ENCODE measurements at places on chromosomes 2 and 18.

DNA sequence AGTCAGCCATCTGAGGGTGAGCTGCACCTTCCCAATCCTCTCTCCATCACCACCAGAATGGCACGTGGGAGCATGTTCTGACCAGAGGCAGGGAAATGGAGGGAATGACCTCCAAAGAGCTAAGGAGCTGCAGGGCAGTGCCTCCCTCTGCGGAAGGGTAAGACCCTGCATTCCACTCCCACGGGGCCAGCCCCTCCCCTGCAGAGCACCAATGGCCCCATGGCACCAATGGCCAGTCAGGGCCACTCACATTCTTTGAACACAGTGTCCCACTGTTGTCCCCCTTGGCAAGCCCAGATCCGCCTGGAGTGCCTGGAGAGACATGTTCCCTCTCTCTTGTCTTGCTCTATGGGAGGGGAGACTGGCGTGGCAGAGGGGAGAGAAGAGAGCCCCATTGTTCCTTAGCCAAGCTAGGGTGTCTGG is 164.4 kb downstream of the TNS1 start:
- no peak for DNase-seq

GRCh38 chr2:212237350-212238095 is 301.1 kb downstream of the ERBB4 start:
- no peak for DNase-seq

DNA sequence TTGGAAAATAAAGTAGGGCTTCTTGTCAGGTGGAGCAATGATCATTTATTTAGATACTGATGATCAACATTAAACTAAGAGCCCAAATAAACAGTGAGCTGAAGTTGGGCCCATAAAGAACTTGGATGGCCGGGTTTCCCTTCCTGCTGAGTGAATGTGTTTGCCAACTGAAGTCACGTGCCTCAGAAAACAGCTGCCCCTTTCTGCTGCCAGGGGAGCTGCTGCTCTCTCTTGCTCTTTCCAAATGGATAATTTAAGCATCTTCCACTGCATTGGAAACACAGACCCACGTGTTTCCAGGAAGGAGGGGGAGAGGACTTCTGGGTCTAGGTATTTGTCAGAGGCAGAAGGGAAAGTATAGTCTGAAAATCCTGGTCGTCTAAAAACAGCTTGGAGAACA is 22.9 kb upstream of the NCKAP5 start:
- no peak for DNase-seq

- DNase-seq = no peak
Observed at GRCh38 chr2:213281156-213281555, 3.1 kb upstream of the SPAG16 start.

DNA sequence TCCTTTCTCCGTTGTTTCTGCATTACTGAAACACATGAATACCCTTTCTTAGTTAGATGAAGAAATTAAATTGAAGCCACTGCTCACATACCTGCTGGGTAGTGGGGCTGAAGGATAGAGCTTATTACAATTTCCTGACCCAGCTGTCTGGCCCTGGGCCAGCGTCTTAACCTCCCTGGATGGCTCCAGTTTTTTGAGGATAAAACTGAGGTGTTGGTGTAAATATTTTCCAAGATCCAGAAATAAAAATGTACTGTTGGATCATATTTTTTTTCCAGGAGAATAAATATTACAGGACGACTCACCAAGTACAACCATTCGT is 3.5 kb downstream of the RNF144A start:
- DNase-seq = no peak

DNA sequence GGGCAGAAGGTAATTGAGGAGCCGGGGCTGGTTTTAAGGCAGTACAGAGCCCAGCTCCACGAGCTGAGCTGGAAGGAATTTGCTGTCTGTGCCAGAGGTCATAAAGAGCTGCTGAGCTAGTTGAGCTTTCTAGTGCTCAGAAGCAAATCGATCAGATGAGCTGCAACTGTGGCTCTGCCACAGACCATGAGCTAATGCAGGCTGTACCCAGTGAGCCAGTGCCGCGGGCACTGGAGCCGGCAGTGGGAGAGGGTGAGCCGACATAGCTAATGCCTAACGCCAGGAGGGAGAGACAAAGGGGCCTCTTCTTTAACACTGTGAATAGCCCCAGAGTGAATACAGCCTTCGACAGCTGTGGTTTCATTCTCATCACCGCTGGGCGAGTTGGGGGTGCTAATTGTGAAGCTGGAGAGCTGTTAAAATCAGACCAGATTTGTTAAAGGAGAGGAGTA is 410.1 kb upstream of the TCF4 start:
- DNase-seq = no peak

- DNase-seq = no peak
Observed at GRCh38 chr18:56999823-57000222, 147.1 kb upstream of the BOD1L2 start.

- no peak for DNase-seq
Observed at GRCh38 chr2:60934165-60934722, 52.9 kb downstream of the REL start.

DNA sequence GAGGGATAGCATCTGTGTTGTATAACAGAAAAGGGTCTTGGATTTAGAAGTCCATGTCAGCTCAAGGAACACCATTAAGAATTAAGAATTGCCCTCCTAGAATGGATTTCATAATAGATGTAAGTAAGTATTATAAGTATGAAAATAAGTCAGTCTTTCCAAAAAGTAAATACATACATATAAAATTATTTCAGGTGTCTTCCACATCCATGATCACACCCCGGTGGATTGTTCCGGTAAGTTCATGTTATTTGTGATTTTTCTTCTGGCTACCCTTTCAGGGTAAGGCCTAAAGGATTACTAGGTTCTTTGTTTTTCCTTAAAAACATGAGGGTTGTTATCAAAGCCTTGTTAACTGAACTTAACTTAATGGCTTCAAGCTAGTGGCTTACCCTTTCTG is 55.9 kb downstream of the TMEM185B start:
- no peak for DNase-seq

GRCh38 chr2:60745761-60746160 is 10.3 kb upstream of the PAPOLG start:
- DNase-seq = peak; percentile 29

GRCh38 chr18:6835345-6835744 is 105.8 kb downstream of the ARHGAP28 start:
- no peak for DNase-seq

GRCh38 chr18:69948256-69948655 is 583 bp upstream of the CD226 start:
- no peak for DNase-seq

DNA sequence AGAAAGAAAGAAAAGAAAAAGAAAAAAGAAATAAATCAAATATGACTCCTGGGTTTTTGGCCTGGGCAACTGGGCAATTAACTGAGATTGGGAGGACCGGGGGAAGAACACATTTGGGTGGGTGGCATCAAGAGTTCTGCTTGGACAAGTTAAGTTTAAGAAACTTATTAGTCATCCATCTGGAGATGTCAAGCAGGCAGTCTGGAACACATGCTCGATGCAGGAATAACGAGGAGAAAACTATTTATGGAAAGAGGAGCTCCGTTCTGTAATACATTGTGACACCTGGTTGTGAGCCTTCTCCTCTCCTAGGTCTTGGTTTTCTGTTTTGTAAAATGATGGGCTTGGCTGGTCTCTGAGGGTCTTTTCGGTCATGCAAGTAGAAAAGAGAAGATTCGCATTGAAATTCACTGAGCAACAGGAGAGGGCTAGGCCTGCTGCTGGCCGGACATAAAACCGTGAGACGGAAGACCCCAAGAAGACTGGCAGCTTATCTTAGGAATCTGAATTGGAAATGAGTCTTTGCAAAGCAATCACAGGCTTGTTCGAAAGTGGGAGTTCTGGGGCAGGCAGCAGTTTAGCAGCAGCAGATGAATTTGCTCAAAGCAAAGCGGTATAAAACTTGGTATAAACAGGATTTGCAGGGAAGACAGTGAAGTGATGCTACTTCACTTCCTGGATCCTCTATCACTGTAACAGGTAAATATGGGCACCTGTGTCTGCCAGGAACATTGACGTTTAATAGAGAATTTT is 51.4 kb downstream of the E2F6 start:
- no peak for DNase-seq

GRCh38 chr2:218260742-218261422 is at the start of gene GPBAR1:
Gene GPBAR1, plus strand, starts transcription at chr2:218261015. Its CDS starts 1,710 bp downstream, at chr2:218262725.
- peak; percentile 21 for DNase-seq

- DNase-seq = no peak
Observed at GRCh38 chr2:16091576-16092282, 151.4 kb downstream of the MYCN start.

DNA sequence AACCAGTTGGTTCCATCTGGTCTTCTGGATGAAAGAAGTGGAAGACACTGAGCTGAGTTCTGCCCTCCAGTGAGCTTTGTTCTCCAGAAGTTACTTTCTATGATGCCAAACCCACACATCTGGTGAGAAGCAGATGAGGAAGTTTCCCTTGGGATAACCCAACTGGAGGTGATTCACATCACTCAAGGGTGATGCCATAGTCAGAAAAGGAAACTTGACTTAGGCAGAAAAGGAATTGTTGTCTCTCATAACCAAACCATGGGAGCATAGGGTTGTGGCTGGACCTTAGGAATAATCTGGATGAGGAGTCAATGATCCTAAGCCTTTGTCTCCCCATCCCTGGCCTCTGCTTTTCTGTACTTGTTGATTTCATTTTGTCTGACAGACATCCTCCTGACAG is 43.7 kb downstream of the CDC42EP3 start:
- DNase-seq = no peak

- DNase-seq = no peak
Observed at GRCh38 chr18:23270986-23271680, 135.8 kb downstream of the CABLES1 start.

GRCh38 chr2:216881411-216881810 is 21.5 kb upstream of the TNP1 start:
- DNase-seq = no peak

DNA sequence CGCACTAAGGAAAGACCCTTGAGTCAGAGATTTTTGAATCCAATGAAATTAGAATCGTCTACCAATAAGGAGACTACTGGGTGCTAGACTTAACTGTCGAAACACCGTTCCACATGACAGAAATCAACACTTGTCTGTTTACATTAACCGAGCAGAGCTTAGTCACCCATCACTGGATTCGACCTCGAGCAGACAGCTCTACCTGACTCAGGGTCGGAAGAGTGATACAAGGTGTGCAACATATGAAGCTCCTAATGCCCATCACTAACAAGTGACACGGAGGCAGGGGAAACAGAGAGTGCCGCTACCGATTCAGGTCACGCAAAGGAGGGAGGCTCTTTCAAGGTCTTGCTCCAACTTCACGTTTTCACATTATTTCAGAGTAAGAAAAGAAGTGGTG is 54.2 kb upstream of the FZD5 start:
- no peak for DNase-seq

DNA sequence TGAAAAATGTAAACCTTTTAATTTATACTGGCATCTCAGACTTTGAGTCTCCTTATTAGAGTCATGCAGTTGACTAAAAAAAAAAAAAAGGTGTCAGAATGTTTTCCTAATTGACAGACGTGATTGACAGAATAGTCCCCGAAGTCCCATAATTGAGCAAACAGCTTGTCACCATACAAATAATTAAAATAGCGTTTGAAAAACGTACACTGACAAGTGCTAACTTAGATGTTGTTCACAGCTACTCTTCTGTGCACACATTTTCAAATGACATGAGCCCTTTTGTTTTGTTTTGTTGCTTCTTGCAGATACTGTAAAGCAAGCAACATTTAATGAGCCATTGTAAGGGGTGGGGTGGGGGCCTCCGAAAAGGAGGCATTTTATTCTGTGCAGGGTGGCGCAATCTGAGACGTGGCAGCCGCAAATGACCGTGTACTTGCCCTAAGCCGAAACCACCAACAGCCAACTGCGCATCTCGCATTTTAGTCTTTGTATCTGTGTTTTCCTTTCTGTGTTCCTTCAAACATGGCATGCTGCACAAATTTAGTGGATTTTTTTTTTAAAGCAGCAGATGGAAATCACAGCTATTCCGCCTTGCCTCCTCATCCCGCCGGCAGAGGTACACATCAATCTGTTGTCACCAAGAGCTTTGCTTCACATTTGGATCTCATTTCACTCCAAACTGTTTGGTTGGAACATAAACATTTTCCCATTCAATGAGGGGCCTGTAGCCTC is 52.4 kb downstream of the LPIN1 start:
- DNase-seq = no peak

GRCh38 chr18:39453356-39453755 is 1887.8 kb upstream of the CELF4 start:
- DNase-seq = no peak

- DNase-seq = no peak
Observed at GRCh38 chr2:173891315-173892037, 73.7 kb downstream of the SP3 start.

- DNase-seq = no peak
Observed at GRCh38 chr2:56474412-56475158, 290.8 kb downstream of the CCDC85A start.

DNA sequence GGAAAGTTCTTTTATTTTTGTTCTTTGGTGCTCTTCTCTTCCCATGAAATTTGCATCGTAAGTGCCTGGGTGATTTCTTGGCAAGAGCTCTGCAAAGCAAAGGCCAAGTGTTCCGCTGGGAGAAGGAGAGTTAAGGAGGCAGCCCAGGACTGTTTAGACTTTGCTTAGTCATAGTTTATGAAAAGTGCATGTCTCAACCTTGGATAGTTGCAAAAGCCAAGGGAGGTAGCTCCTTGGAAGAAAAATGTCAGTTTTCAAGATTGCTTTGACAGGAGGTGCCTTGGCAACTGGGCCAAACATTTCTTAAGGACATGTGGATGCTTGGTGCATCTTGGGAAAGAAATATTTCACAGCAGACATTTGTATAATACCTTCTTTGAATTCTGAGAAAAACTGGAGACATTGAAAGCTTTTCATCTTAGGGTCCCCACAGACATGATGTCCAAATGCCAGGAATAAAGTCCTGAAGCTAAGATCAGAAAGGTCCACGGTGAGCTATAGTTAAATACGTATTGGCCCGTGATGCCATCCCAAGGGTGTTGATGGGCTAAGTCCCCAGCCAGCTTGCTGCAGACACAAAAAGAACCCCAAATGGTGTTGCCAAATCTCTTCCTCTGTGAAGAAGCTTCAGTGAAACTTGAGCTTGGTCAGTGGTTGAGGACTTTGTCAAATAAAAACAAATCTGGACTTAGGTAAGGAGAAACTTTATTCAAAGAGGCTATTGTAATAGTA is 96.3 kb upstream of the THUMPD2 start:
- no peak for DNase-seq

DNA sequence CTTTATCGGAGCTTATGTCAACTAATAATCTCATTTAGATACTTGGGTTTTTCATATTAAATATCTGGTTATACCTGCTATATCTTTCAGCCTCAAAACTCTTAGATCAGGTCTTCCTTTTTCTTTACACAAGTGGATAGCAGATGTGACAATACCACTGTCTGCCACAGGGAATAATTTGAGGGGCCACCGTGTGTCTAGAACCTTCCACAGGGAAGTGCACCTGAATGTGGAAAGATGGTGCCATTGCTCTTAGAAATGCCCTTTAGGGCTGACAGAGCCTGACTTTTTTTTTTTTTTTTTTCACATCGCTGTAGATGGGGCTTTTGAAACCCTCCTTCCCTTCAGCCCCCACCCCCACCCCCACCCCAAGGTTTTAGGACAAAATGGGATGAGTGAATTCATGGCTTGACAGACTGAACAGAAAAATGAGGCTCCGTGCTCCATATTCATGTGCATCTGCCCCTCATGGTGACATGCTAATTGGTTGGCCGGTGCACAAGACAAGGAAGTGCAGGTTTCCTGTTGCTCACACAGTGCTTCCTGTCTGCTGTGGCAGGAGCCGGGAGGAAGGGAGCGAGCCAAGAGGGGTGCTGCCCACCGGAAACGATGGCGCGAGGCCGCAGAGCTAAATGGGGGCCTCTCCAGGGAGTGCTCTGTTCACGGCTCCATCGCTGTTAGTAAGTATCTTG is 246.0 kb downstream of the LDLRAD4 start:
- DNase-seq = peak; percentile 85

GRCh38 chr2:71678874-71679273 is 225.5 kb downstream of the DYSF start:
- DNase-seq = no peak

- DNase-seq = no peak
Observed at GRCh38 chr2:42618116-42618515, 49.7 kb downstream of the MTA3 start.
